ENCODE measurements at places on chromosomes 3 and 15.

GRCh38 chr3:128278130-128278529, 124.8 kb downstream of the EEFSEC start:
- no peak for DNase-seq

GRCh38 chr15:101615414-101615985, 36.7 kb downstream of the TM2D3 start:
- DNase-seq, result no peak

DNA sequence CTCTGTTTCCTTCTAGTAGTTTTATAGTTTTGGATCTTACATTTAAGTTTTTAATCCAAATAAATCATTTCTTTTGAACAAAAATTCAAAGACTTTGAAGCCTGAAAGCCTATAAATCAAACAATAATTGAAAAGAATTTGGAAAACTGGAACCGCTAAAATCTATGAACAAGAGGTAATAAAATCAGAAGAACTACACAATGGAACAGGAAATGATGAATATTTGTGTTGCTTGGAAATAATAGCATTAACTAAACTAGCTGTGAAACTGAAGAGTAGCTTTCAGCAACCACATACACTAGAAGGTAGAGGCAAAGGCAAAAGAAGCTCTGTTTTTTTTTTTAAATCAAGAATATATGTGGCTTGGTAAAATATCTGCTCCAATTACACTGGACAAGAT, 147.9 kb upstream of the ABI3BP start:
- no peak for DNase-seq

DNA sequence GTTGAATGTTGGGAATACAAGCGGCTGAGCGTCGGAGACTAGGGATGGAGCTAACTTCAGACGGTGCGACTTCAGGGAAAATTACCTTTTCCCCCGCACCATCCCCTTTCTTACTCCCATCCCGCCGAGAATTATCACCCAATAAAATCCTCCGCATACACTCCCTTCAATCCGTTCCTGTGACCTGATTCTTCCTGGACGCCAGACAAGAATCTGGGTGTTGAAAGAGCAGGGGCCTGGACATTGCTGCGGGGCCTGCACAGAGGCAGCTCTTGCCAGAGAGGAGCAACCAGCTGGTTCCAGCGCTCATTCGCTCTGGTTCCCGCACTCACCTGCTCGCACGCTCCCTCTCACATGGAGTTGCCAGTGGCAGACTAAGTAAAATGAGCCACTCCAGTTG, 241.9 kb downstream of the ALCAM start:
- DNase-seq, result no peak

DNA sequence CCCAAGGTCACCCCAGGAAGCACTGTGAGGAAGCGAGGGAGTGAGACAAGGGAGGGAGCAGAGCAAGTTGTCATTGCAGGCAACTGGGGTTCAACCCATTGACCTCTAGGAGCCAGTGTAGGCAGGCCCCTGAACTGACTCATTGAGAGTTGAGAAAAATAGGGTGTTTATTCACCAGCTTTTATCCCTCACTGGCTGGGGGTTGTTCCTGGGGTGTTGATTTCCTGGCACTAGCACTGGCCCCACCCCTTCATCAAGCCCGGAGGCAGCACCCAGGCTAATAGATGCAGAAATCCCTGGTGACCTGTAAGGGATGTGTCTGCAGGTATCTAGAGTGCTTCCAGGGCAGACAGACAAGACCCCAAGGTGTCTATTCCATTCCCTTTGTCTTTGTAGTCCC, 183.9 kb downstream of the ARRDC4 start:
- no peak for DNase-seq

DNA sequence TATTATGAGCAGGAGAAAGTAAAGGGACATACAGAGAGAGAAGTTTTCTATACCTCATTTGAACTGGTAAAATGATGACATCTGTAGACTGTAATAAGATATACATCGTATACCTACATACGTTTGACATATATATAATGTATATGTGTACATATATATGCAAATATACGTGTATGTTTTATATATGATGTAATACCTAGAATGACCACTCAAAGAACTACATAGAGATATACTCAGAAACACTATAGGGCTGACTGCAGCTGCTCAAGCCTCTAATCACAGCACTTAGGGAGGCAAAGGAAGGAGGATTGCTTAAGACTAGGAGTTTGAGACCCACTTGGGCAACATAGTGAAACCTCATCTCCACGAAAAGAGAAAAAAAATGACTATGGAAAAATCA, 48.5 kb upstream of the MCTP2 start:
- DNase-seq, result no peak

- no peak for DNase-seq
Observed at GRCh38 chr3:170759511-170760173, 110.4 kb downstream of the RPL22L1 start.

- DNase-seq, result no peak
Observed at GRCh38 chr15:97153356-97153965, 807.0 kb upstream of the ARRDC4 start.

GRCh38 chr15:48559285-48559684, 86.2 kb downstream of the FBN1 start:
- peak; percentile 73 for DNase-seq

DNA sequence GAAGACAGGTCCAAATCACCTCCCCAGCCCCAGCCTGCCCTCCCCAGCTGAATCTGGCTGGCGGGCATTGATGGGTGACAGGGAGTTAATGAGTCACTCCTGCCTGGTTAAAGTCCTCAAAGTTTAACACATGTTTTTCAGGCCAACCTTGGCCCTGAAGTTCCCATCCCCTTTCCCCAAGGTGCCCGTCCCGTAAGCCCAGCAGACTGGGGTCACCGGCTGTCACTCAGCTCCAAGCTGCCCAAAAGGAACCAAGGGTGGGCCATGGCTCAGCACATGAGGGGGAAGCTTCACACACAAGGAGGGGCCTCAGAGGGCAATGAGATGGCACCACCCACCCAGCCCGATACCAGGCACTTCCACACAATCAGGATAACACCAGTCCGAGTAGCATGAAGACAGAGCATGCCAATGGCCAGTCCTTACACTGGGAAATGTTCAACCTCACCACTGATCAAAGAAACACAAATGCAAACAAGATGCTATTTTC, 10.2 kb upstream of the KLF15 start:
- no peak for DNase-seq

- no peak for DNase-seq
Observed at GRCh38 chr3:173886-174285, 22.7 kb upstream of the CHL1 start.

DNA sequence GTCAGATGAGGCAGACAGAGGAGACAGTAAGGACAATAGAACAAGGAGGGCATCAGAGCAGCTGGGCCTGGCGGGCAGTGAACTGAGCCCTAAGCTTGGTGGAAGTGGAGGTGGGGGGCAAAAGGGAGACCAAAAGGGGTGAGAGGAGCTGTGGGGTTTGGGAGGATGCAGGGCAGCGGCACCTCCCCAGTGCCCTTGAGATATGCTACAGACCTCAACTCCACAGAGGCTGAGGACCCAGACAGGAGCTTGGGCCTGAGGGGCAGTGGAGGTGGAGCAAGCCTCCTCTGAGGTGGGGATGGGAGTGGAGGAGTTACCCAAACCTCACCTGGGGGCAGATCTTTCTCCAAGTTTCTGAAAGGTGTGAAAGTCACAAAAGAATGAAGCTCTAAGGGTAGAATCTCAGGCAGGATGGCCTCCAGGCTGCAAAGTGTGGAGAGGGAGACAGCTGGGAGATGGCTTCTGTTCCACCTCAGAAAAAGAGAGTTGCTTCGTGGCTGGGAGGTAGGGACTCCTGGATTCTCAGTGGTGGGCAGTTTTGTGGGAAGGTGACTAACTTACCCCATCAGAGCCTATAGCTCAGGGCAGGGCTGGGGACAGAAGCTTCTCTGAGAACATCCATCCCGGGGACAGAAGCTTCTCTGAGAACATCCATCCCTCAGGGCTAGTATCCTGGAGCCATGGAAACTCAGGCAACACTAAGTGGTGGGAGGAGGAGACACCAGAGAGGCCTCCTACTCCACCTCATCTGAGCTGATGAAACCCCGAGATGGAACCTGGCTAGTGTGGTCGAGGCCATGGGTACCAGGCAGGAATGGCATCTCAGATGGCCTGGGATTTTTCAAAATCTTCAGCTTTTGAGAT, 2.3 kb upstream of the CLK3 start:
- DNase-seq, result no peak

- no peak for DNase-seq
Observed at GRCh38 chr3:123397050-123397590, 51.8 kb downstream of the ADCY5 start.

DNA sequence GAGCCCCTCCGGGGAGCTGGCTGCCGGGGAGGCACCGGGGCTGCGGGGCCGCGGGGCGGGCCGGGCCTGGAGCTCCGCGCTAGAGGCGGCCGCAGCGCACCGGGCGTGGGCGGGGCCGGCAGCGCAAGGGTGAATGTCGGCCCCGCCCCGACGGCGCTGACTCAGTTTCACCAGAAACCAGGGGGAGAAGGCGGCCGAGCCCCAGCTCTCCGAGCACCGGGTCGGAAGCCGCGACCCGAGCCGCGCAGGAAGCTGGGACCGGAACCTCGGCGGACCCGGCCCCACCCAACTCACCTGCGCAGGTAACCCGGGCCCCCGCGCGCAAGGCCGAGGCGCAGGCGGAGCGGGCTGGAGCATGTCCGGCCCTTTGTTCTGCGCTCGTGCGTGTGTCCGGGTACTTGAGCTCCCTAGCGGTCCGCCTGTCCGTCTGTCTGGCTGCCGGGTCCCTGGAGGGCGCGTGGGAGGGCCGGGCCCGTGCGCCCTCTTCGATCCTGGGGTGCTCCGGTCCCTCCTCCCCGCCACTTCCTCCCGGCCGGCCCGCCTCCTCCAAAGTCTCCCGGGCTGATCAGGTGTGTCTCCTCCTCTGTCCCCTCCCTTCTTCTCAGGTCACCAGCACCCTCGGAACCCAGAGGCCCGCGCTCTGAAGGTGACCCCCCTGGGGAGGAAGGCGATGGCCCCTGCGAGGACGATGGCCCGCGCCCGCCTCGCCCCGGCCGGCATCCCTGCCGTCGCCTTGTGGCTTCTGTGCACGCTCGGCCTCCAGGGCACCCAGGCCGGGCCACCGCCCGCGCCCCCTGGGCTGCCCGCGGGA, at the start of gene SPINT1:
TSS of gene SPINT1 (plus strand) at position 164 of the 811 bp plus-strand sequence. CDS start at position 671, 507 bp downstream.
- DNase-seq, result no peak

- no peak for DNase-seq
Observed at GRCh38 chr3:55661571-55661970, 174.5 kb upstream of the WNT5A start.

- no peak for DNase-seq
Observed at GRCh38 chr3:128319107-128319506, 147.6 kb downstream of the DNAJB8 start.

GRCh38 chr15:49331951-49332350, 91.1 kb upstream of the FGF7 start:
- DNase-seq, result no peak

- no peak for DNase-seq
Observed at GRCh38 chr3:128263946-128264345, 110.7 kb downstream of the EEFSEC start.

GRCh38 chr3:43704697-43705096, 14.0 kb downstream of the ABHD5 start:
- no peak for DNase-seq

DNA sequence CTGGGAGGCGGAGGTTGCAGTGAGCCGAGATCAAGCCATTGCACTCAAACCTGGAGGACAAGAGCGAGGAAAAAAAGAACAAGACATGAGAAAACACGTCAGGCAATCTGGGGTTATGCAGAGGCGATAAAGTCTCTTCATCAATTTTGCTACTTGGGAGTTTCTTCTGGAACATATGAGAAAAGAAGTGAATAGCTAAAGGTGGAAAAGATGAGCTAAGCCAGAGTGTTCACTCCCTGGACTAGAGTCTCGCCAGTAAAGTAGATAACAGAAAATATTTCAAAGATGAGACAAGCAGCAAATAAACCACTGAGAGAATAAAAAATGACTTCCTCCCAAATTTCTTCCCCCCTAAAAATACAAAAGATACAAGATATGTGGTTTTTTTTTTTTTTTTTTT, 188.4 kb upstream of the HES1 start:
- DNase-seq, result no peak

- DNase-seq, result no peak
Observed at GRCh38 chr15:62850318-62850717, 192.2 kb upstream of the TPM1 start.

DNA sequence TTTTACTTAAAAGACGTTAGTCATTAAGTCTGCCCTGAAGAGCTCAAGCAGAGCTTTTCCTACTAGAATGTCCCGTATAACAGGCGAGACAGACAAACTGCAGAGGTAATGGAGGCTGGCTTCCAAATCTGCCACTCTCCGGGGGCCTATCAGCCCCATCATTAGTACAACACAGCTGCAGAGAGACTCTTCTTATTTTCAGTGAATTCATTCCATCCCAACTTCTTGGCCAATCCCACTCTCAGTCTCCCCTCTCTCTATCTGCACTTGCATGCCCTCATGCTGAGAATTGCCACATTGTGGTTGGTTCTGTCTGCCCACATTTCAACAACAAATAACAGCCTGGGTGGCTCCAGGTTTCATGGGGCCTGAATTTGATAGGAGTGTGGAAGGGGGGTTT, 412.7 kb downstream of the ERC2 start:
- no peak for DNase-seq

DNA sequence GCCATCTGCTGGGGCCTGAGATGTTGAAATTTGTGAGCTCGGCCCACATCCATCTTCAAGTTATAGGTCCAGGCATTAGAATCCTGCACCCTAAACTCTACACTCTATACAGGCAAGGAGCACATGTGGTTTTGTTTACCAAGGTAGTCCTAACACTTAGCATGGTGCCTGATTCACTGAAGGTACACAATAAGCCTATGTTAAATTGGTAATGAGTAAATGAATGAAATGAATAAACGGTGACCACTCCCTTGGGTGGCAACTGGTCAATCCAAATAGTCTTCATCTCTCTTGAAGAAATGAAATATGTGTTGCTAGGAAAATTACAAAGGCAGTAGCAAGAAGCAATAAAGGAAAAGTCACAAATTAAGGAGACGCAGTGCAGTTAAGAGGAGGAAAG, 359.3 kb upstream of the UBE2E2 start:
- no peak for DNase-seq

DNA sequence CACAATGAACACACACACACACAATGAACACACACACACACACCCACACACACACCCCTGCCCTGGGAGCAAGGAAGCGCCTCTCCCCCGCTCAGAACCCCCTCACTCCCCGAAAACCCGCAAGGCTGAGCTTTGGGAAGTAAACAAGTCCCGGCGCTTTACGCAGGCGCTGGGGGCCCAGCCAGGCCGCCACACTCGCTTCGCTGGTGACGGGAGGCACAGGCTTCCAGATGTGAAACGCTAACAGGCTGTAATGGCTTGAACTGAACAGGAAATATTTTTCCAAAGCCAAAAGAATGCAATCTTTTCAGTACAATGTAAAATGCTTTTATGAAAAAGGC, 122.7 kb upstream of the IGF1R start:
- no peak for DNase-seq

GRCh38 chr15:66231394-66232266, 21.9 kb downstream of the MEGF11 start:
- DNase-seq, result no peak

DNA sequence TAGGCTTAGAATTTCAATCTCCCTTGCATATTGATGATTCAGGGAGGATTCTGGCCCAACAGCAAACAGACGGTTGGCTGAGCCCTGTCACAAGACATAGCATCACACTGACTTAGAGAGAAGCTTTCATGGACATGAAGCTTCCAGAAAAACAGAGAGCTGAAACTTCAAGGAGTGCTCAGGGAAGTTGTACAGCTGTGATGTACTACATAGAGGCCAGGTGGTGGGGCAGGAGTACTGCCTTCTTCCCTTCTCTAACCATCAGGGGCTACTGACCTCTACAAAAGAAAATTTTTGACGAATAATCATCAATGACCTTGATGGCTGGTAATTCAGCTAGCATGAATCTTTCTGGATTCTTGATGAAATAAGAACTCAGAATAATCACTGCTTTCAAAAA, 378.5 kb downstream of the ERC2 start:
- DNase-seq, result no peak

GRCh38 chr3:70554170-70554569, 241.7 kb upstream of the MDFIC2 start:
- peak; percentile 60 for DNase-seq
